ENCODE measurements at places on chromosomes 6 and 20.

GRCh38 chr20:14384416-14385175 is 47.2 kb upstream of the FLRT3 start:
- DNase-seq, result no peak

DNA sequence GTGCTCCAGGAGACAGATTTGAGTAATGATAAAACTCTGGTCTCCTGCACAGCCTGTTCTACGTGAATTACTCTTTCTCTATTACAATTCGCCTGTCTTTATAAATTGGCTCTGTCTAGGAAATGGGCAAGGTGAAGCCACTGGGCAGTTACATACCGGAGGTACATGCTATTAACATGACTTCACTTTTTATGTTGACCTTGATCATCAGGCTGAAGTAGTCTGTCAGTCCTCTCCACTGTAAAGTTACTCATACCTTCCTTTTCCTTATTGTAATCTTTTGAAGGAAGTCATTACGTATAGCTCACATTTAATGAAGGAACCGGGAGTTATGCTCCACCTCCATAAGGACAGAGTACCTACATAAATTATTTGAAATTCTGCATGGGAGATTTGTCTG is 19.9 kb upstream of the KHDC1 start:
- DNase-seq, result no peak

GRCh38 chr6:46486181-46486580 is 5.1 kb downstream of the RCAN2 start:
- no peak for DNase-seq

- DNase-seq, result no peak
Measured at GRCh38 chr6:25921525-25922203, 8.8 kb downstream of the SLC17A2 start.

DNA sequence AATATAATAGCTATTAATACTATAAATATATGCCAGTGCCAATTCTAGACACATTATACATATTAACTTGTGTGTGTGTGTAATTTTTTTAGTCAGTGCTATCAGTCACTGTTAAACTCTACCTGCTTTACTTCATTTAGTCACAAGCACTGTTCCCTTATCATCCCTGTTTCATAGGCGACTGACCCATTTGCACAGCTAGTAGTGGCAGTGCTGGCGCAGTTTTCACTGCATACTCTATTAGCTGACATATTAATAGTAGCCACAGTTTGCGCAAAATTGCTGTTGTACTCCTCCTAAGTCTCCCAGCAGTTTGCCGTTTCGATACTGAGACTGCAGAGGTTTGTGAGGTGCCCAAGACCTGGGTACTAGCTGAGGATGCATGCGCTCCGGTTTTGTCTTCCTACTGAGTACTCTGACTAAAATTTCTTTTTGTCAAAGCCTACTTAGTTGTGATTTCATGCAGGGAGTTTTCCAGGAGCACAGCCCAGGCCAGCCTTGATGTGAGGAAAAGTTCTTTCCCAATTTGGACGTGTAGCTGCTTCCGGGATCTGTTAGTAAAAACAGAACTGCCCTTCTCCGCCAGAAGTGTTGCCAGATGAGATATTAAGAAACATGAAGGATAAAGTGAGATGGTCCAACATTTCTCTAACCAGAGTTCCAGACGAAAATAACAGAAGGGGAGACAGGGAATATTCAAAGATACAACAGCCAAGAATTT is 5.6 kb downstream of the BAG2 start:
- DNase-seq, result no peak

- DNase-seq, result no peak
Measured at GRCh38 chr6:7148100-7148822, 40.5 kb downstream of the RREB1 start.

GRCh38 chr20:38897267-38897666 is 28.9 kb upstream of the FAM83D start:
- DNase-seq, result no peak

- DNase-seq, result no peak
Measured at GRCh38 chr6:125558241-125558843, 191.1 kb upstream of the HEY2 start.

DNA sequence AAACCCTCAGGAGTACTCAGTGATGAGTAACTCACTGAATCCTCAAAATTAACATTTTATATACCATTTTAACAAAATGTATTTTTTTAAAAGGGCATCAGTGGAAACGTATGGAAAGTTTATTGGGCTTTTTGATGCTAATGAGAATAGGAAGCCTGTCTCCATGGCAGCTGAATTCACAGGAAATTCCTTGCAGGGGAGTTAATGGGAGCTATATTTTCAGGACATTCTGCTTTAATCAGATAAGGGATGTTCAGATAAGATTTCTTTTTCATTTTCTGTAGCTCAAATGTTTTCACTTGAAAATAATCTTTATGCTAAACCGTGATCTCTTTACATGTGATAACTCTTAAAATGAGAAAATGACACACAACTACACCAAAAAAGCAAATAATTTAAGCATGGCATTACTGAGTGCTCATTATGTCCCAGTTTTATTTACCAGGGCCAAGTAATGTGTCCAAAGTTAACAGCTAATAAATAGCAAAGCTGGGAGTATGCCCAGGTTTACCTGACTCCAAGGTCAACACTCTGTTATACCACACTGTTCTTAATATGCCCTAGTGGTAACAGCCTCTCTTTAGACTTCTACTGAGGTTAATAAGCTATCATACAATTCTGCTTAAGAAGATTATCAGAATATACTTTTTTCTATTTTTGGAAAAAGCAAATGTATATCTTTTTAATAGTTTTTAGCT is 348.1 kb downstream of the GRIK2 start:
- no peak for DNase-seq

- peak; percentile 7 for DNase-seq
Measured at GRCh38 chr20:5504061-5504739, 187.4 kb upstream of the PROKR2 start.

DNA sequence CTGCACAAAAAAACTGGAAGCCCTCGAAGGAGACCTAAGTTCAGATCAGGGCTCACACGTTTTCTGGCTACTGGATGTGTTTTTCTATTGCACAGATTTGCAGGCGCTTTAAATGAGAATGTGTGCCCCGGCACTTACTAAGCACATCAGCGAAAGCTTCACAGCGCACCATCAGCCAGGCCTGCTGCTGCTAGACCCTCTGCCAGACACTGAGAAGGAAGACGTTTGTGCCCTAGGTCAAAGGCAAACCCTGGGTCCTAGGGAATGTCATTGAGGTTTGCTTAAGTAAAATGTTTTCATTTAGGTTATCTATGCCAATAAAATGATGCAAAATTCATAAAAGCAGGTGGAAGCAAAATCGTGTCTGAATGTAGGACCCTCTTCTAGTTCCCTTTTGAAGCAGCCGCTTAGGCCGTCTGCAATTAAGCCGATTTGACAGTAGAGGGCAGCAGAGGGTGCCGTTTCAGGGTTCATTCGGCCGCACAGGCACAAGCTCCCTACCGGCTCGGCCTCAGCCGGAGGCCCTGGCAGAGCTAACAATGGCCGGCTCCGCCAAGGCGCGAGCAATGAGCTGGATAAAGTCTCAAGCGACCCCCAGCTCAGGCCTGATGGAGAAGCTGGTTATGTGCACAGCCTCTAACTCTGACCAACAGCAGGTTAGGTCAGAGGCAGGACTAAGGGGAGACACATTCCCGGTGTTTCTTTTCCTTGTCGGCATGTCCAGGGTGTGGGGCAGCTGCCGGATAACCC is 107.2 kb upstream of the FOXA2 start:
- peak; percentile 11 for DNase-seq

- DNase-seq, result no peak
Measured at GRCh38 chr20:22791877-22792525, 207.6 kb upstream of the FOXA2 start.

- DNase-seq, result no peak
Measured at GRCh38 chr6:133241901-133242636, 912 bp downstream of the EYA4 start.

GRCh38 chr6:169473663-169474062 is 220.0 kb upstream of the THBS2 start:
- DNase-seq, result no peak

DNA sequence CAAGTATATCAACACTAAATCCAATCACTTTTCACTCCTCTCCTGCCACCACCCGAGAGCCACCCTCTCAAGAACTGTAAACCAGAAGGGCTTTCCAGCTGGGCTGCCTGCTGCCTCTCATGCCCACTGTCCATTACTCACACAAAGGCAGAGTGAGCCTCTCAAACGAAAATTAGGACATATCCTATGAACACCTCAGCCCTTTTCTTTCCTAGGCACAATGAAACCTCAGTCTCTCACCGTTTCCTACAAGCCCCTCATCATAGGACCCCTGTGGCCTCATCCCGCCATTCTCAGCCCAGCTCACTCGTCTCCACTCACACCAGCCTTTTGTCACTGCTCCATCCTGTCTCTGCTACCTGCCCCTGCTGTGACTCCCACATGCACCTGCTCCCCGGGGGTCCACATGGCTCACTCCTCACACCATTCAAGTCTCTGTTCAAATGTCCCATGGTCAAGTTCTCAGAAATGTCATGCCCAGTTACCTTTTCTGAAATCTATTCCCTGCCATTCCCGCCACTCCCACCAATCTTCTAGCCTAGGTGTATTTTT is 7.4 kb downstream of the HLA-F start:
- DNase-seq, result no peak

- DNase-seq, result no peak
Measured at GRCh38 chr6:105603788-105604586, 201.1 kb upstream of the PREP start.

DNA sequence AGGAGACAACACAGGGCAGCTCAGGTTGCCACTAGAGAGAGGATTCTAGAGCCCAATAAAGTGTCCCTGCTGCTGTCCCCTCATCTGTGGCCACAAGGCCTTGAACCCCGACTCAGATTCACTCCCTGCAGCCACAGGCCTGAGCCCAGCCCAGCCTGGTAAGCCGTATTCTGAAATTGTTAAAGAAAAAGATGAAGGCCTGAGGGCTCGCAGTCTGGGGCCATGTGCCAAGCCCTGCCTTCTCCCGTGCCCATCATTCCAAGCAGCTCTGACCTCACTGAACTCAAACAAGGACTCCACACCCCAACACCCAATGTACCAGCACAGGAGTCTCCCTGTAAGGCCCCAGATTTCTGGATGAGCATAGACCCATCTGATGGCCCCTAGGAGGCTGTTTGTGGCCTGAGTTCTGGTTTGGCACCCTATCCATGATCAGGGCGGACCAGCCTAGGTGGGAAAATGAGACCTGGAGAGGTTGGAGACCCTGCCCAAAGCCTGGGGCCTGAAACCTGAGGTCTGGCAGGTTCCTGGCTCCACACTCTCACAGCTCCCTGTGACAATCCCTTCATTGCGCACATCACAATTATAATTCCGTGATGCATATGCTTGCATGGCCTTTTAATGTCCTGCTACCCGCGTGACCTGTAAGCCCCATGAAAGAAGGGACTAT is 62.0 kb upstream of the TOP1 start:
- DNase-seq, result no peak

GRCh38 chr6:144314003-144314485 is 28.9 kb downstream of the UTRN start:
- no peak for DNase-seq

- DNase-seq, result no peak
Measured at GRCh38 chr6:115945812-115946211, 114.9 kb downstream of the FRK start.

DNA sequence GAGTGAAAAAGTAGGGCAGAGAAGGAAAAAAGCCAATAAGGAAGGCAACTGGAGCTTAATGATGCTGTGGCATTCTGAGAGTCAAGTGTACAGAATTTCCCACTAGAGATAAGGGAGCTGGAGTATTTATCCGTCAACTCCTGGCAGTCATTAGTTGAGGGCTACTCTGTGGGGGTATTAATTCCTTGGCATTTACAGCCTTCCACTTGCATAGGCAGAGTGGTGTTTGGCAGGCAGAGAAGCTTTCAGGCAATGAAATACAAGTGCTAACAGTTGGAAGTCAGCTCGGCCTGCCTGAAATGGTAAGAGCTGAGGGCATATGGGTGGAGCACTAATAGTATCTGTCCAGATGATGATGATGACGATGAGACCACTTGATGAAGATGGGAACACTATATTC is 207.3 kb upstream of the FLRT3 start:
- DNase-seq, result no peak

DNA sequence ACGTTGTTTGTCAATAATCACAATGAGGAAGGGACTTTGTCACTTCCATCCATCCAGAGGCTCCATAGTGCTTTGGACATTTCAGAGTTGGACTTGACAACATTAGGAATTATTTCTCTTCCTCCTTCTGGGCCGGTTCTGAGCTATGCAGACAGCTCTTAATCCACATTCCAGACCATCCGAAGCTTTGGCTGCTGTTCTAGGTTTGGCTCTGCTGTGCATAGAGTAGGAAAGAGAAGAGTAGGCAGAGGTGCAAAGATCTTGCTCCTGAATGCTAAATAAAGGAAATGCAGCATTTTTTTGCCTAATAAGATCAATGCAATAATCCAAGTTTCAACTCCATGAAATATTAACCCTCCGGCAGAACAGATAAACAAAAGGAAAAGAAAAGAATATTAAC is 251.8 kb upstream of the PRND start:
- DNase-seq, result no peak

Measured in stimulated activated CD8-positive, alpha-beta memory T cell treated with anti-CD3 and anti-CD28 coated beads, Interleukin-4, amount 100 ng/mL, for 24 hours (primary cell).